ENCODE measurements at places on chromosomes 16 and 17. TPM values are rescaled to one million over a fixed set of nuclear protein-coding genes. Genes with fewer than 3 reads are reported as not detected.
A peak's percentile ranks its signal among the peaks of the same experiment; 100 is the strongest.

Gene GRIN2A
- not detected for polyA plus RNA-seq

GRCh38 chr16:19377864-19378263 is 39.8 kb upstream of the TMC5 start:
- no peaks in the 10 kb centered on the region for H3K36me3 ChIP-seq
- no peak overlapping the region for H3K27ac ChIP-seq
- H3K27me3 ChIP-seq, result peaks cover under 1% of the 10 kb centered on the region
- no peak overlapping the region for H3K4me3 ChIP-seq
- peak; percentile 15 for DNase-seq
- H3K4me1 ChIP-seq, result no peaks in the 10 kb centered on the region

DNA sequence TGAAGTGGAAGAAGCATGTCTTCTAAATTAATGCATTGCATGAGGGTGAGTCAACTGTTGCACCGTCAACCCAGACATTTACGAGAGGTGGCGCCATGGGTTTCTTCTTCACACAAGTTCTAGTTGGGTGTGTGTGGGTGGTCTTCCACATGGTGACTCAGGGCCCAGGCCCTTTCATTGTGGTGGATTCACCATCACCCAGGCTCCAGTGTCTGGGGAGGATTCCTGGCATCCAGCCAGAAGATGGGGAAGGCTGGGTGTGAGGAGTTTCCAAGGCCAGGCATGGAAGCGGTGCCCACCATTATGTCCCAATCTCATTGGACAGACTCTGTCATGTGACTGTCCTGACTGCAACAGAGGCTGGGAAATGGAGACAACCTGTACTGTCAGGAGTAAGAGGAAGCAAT is 21.4 kb upstream of the JPH3 start:
- H3K4me3 ChIP-seq, result no peak overlapping the region
- no peaks in the 10 kb centered on the region for H3K27me3 ChIP-seq
- H3K27ac ChIP-seq, result no peak overlapping the region
- no peaks in the 10 kb centered on the region for H3K4me1 ChIP-seq
- no peaks in the 10 kb centered on the region for H3K36me3 ChIP-seq
- no peak for DNase-seq

DNA sequence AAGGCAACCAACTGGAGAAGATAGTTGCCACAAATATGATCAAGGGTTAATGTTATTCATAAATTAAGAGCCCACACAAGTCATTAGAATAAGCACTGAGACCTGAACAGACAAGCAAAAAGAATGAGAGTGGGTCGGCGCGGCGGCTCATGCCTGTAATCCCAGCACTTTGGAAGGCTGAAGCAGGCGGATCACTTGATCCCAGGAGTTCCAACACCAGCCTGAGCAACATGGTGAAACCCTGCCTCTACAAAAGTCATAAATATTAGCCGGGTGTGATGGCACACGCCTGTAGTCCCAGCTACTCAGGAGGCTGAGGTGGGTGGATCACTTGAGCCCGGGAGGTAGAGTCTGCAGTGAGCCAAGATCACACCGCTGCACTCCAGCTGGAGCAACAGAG is 40.7 kb upstream of the STH start:
- H3K36me3 ChIP-seq, result no peaks in the 10 kb centered on the region
- no peaks in the 10 kb centered on the region for H3K27me3 ChIP-seq
- no peak overlapping the region for H3K27ac ChIP-seq
- no peak for DNase-seq

Gene ATP2A3
- polyA plus RNA-seq, result 48.9 TPM

Gene VTN
- 0.08 TPM for polyA plus RNA-seq

DNA sequence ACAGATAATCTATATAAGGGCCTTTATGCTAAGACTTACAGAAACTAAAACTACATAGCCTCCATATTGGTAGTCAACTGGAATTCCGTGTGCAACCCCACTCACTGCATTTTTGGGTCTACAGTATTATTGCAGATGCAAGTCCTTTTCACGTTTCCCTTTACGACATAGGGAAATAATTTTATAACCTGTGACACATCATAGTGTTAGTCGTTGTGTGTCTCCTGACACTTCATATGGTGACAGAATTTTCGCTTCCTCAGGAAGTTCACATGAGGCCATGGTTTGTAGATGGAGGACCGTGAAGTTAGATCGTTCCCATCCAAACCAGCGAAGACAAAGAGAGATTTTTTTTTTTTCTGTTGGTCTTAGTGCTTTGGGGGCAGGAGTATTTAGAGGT is 15.7 kb upstream of the MRC2 start:
- no peaks in the 10 kb centered on the region for H3K27me3 ChIP-seq
- peak overlapping the region; percentile 24 for H3K4me3 ChIP-seq
- peak overlapping the region; percentile 82 for H3K27ac ChIP-seq
- H3K36me3 ChIP-seq, result peaks cover 88% of the 10 kb centered on the region

DNA sequence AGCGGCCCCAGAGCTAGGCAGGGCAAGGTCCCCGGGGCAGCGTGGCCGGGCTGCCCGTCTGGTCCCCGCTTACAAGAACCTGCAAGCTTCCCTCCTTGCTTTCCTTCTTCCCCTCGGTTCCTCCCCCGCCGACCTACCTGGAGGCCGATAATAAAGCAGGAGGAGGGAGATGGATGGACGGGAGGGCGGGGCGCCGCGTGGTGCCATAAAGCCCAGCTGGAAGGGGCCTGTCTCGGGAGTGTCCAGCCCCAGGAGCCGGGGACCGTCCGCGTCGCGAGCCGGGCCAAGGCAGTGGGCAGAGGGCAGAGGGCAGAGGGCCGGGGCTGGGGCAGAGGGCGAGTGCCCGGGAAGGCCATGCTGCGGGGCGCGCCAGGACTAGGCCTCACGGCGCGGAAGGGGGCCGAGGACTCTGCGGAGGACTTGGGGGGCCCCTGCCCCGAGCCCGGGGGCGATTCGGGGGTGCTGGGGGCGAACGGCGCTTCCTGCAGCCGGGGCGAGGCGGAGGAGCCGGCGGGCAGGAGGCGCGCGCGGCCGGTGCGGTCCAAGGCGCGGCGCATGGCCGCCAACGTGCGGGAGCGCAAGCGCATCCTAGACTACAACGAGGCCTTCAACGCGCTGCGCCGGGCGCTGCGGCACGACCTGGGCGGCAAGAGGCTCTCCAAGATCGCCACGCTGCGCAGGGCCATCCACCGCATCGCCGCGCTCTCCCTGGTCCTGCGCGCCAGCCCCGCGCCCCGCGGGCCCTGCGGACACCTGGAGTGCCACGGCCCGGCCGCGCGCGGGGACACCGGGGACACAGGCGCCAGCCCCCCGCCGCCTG is at the start of gene BHLHA9:
TSS of gene BHLHA9 (plus strand) at position 235 of the 820 bp plus-strand sequence. CDS start at position 355, 120 bp downstream.
- no peak within 1 kb of the TSS for H3K4me3 ChIP-seq
- H3K27me3 ChIP-seq, result peaks cover 50% of the 10 kb centered on the region
- H3K4me1 ChIP-seq, result peaks cover 11% of the 10 kb centered on the region

Gene ESRP2
- polyA plus RNA-seq, result not detected

Gene DBNDD1
- polyA plus RNA-seq, result 0.07 TPM

DNA sequence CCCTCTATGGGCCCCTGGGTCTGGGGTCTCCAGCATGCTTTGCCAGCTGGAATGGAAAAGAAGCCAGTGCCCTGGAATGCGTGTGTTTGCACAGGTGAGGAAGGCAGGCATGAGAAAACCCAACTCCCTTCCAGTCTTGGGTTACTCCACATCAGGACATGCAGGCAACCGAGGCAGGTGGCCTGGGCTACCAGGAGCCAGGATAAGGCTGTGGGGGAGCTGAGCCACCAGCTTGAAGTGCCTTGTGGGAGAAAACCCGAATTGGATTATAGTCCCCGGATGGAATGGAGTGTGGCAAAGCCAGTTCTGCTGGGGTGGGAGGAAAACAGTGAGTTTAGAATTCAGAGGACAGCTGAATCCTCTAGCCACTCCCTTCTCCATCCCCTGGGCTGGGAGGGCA is 7.2 kb downstream of the SRCIN1 start:
- no peak overlapping the region for H3K4me3 ChIP-seq
- H3K27me3 ChIP-seq, result peaks cover 82% of the 10 kb centered on the region
- no peak for DNase-seq
- H3K36me3 ChIP-seq, result no peaks in the 10 kb centered on the region
- H3K27ac ChIP-seq, result no peak overlapping the region
- no peaks in the 10 kb centered on the region for H3K4me1 ChIP-seq

DNA sequence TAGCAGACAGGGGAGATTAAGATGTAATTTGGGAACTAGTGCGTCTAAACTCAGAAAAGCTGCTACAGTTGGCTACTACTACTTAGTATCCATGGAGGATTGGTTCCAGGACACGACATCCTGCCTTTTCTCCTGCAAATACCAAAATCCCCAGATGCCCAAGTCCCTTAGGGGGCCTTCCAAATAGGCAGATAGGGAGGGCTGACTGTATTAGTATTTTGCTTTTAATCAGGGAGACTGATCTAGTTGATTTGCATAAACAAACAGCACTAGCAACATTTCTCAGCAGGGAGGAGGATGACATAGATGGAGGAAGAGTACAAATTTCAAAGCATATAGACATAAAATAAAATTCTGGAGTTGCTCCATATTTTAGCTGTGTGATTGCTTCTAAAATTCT is 621.6 kb upstream of the GOT2 start:
- H3K27ac ChIP-seq, result no peak overlapping the region
- no peaks in the 10 kb centered on the region for H3K27me3 ChIP-seq
- H3K4me1 ChIP-seq, result no peaks in the 10 kb centered on the region
- H3K4me3 ChIP-seq, result no peak overlapping the region

DNA sequence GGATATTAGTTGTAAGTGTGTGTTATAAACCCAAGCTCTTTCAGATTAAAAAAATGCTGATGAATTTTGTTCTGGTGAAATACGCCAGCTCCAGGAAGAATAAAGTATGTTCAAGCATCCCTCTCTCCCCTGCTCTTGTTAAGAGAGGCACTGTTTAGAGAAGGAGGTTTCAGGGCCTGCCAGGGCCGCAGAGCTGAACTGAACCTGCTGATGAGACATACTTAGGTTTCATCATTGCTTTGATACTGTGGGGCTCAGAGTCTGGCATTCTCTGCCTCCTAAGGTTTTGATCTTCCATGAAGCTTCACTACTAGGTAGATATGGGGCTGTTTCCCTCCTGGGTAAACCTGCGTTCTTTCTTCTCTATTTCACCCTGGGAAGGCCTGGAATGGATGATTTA is 175.3 kb upstream of the FAM20A start:
- H3K27me3 ChIP-seq, result no peaks in the 10 kb centered on the region
- H3K4me3 ChIP-seq, result no peak overlapping the region
- H3K27ac ChIP-seq, result no peak overlapping the region
- DNase-seq, result no peak

GRCh38 chr17:79793924-79794304 is 3.0 kb downstream of the CBX8 start:
- H3K27me3 ChIP-seq, result peaks cover 70% of the 10 kb centered on the region
- peaks cover 40% of the 10 kb centered on the region for H3K4me1 ChIP-seq
- H3K27ac ChIP-seq, result no peak overlapping the region

DNA sequence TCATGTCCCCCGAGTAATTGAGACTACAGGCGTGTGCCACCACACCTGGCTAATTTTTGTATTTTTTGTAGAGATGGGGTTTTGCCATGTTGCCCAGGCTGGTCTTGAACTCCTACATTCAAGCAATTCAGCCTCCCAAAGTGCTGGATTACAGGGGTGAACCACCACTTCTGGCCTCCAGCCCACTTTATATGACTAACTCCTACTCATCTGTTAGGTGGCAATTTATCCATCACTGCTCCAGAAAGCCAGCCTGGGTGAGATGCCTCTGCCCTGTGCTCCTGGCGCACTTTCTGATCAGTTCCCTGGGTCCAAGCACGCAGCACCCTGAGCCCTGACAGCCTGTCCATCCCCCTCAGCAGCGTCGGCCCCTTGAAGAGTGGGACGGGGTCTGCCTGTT is 29.4 kb downstream of the ADAM11 start:
- no peak overlapping the region for H3K27ac ChIP-seq
- no peaks in the 10 kb centered on the region for H3K36me3 ChIP-seq
- no peak overlapping the region for H3K4me3 ChIP-seq
- H3K4me1 ChIP-seq, result no peaks in the 10 kb centered on the region
- no peaks in the 10 kb centered on the region for H3K27me3 ChIP-seq

Gene EPX
- not detected for polyA plus RNA-seq

Gene KRT12
- polyA plus RNA-seq, result not detected

DNA sequence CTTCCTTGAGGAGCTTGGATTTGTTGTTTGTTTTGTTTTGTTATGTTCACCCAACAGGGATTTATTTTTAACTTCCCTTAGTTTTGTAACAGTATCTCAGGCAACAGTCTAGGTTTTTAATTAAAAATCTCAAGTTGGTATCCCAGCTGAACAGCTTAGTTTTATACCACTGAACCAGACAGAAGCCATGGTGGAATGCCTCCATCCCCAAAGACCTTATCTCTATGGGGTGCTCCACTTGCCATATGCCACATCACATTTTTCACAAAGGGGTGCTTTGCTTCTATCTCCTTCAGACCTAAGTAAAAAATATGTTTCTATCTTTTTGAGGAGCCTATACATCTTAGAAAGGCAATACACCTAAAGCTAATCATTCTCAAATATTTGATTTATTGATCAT is 715.8 kb upstream of the KIF2B start:
- no peaks in the 10 kb centered on the region for H3K27me3 ChIP-seq
- no peaks in the 10 kb centered on the region for H3K36me3 ChIP-seq
- no peak overlapping the region for H3K4me3 ChIP-seq
- no peak for DNase-seq
- H3K4me1 ChIP-seq, result no peaks in the 10 kb centered on the region

Measured in CD14-positive monocyte (primary cell).